Cardiac fibroblast (primary cell): ENCODE measurements at places on chromosomes 6 and 20.

- no peak for DNase-seq
Measured at GRCh38 chr6:159221486-159222170, 52.4 kb downstream of the FNDC1 start.

DNA sequence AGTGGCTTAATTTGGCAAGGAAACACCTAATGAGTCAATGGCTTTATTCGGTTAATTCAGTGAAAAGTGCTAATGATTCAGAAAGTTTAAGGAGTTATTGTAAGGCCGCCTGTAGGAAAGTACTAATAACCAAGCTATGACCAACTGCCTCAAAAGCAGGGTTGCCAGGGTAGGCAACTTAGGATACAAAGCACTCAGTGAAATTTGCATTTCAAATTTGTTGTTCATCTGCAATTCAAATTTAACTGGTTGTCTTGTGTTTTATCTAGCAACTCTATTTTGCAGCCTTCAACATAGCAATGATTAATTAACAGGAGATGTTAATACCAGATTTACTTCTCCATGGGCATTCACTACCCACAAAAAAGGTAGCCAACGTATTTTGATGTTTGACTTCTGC is 412.3 kb downstream of the PRKN start:
- no peak for DNase-seq

- DNase-seq, result peak; percentile 74
Measured at GRCh38 chr20:31494131-31494530, 19.0 kb downstream of the REM1 start.

DNA sequence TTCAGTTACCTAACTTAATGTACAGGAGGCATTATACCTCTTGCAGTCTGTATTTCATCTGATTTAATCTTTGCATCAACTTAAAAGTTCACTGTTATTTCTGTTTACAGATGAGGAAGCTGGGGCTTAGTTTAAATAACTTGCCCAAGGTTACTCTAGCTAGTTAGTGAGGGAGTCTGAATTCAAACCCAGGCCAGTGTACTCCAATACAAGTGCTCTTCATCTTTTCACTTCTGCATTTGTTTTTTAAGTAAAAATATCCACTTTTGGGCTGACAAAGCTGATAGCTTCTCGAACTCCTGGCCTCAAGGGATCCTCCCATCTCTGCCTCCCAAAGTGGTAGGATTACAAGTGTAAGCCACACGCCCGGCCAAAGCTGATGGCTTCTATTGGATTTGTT is 23.6 kb downstream of the RREB1 start:
- DNase-seq, result no peak

GRCh38 chr6:16752206-16752866 is 8.9 kb downstream of the ATXN1 start:
- peak; percentile 87 for DNase-seq
